M059J (cell line): ENCODE measurements at places on chromosomes 5 and 9. TPM values are rescaled to one million over a fixed set of nuclear protein-coding genes. Genes with fewer than 3 reads are reported as not detected.

The JAKMIP2 gene
- 1.1 and 2.3 TPM in 2 replicates for total RNA-seq

GRCh38 chr5:38979535-38979934 is 94.7 kb downstream of the RICTOR start:
- no peak for DNase-seq

DNA sequence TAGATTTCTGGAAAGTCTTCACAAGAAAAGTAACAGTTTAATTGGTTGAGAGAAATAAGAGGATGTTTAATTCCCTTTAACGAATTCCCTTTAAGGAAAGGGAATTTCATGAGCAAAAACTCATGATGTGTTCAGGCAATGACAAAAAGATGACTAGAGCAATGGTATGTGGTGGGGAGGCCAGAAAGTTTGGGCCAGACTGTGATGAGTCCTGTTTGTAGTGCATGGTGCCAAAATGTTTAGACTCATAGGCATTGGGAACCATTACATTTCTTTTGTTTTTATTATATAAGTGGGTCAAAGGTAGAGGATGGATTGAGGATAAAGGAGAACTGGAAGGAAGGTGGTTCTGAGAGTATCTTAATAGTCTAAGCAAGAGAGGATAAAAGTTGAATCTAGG is 10.9 kb downstream of the CNTRL start:
- DNase-seq: peak; percentile 5

The SV2C gene
- total RNA-seq: not detected in 2 replicates

The SURF1 gene
- total RNA-seq: 26.1 and 29.3 TPM in 2 replicates

- peak; percentile 49 for DNase-seq
Measured at GRCh38 chr5:79025054-79025472, 40.0 kb upstream of the ARSB start.

GRCh38 chr9:114898741-114899140 is 31.6 kb downstream of the TNFSF8 start:
- no peak for DNase-seq

DNA sequence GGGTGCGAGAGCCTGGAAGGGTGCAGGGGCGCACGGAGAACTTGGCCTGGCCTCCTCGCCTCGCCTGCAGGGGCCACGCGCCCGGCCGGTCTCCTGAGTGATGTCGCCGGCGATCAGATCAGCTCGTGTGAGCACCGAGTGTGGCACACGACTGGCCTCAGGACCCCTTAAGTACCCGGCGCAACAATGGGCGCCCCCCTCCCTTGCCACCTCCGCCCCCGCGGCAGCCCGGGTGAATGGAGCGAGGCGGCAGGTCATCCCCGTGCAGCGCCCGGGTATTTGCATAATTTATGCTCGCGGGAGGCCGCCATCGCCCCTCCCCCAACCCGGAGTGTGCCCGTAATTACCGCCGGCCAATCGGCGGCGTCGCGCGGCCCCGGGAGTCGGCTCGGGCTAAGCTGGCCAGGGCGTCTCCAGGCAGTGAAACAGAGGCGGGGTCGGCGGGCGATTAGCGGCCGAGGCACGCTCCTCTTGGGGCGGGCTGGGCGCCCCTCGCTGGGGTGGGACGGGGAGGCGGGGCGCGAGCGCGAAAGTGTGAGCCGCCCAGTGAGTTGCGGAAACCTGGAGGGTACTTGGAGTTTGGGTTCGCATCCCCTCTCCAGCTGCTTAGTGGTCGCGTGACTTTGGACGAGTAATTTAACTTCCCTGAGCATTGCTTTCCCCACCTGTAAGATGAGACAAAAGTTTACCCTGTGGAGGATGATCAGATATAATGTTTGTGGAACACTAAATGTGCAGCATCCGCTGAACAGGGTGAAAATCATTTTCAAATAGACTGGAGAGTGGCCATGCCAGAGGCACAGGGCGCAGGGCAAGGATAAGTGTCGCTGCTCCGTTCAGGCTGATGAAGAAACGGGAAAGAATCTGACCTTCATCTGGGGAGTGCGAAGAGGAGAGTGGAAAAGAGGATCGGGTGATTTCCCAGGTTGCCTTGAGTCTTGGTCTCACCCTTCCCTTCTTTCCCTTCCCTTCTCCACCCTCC is at the start of gene NEUROG1:
Gene NEUROG1, minus strand, starts transcription at position 145 of the 982 bp plus-strand sequence. CDS start 274 bp downstream, outside the sequence.
- DNase-seq: no peak

- no peak for DNase-seq
Measured at GRCh38 chr9:113026200-113026599, 14.2 kb upstream of the ZNF883 start.

DNA sequence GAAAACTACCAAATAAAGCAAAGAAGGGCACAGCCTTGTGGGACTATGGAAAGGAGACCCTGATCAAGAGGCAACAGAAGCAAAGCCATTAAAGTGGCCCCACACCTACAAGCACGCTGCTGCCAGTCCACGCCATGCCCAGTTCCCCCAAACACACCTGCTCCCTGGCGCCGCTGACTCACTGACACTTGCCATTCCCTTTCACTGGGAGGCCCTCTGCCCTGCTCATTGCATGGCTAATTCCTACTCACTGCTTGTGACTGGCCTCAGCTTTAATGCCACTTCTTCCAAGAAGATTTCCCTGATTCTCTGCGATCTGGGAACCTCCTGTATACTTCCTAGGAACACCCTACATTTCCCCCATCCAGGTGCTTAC is 71.2 kb upstream of the TAF1L start:
- DNase-seq: peak; percentile 45

DNA sequence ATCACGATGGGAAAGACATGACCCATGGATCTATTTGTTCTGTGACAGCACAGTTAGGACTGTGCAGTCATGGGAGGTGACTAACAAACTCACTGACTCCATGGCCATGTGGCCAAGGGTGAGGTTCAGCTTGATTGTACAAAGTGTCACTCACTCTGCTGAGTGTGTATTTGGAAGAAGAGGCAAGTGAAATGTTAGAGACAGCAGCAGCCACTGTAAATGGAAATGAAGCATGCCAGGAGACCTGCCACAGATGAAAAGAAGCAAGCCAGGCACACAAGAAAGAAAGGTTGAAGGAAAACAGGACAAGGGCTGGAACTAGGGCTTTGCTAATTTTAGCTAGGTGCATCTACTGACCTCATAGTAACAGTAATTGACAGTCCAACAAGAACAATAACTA is 42.7 kb upstream of the PALM2AKAP2 start:
- no peak for DNase-seq

The CDX1 gene
- total RNA-seq: not detected in 2 replicates

GRCh38 chr9:107606149-107606790 is 116.7 kb upstream of the KLF4 start:
- DNase-seq: no peak

GRCh38 chr5:112121258-112121657 is 297.8 kb downstream of the EPB41L4A start:
- no peak for DNase-seq

The LHX2 gene
- 2.9 and 5.3 TPM in 2 replicates for total RNA-seq

DNA sequence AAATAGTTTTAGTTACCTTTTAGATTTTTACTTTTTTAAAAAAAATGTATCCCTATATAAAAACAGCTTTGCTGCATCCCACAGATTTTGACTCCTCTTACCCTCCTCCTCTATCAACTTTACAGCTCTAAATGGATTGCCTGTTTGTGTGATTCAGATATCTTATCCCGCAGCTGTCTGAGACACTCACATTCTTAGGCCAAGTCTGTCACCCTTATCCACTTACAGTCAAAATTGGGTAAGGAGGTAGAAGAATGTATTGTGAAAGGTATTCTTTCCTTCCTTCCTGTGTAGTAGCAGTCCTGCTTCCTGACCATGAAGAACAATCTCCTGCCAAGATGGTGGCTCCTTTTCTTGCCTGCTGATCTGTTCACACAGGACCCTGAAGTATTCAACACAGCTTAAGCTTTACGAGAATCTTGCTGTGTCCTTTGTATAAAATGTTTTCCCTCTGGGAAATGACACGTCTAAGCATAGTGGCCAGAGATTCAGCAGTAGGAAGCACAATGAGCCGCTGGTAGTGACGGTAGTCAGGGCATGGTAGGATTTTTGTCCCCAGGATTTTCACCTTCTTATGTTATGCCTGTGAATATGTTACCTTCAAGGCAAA is 67.7 kb upstream of the ST8SIA4 start:
- no peak for DNase-seq

The GFPT2 gene
- total RNA-seq: 1.9 and 6.2 TPM in 2 replicates

GRCh38 chr5:11854936-11855335 is 49.3 kb downstream of the CTNND2 start:
- no peak for DNase-seq

The PCDHGA4 gene
- 0.17 and 0.91 TPM in 2 replicates for total RNA-seq

DNA sequence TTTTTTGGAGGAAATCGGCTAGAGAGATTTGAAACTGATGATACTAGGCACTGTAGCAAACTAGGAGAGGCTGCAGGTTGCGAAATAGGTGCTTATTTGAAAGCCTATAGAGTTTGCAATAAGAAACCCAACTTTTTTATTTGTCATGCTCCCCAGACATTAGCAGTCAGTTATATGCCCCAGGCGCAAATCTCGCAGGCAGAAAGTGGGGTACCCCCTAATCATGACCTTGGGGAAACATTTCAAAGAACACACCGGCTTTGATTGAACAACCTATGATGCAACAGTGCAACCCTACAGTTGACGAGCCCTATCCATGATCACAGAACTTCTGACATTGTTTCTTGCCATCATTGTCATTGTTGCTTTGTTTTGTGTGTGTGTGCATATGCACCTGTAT is 510.5 kb downstream of the RAB3C start:
- no peak for DNase-seq
